ENCODE measurements at places on chromosomes 5 and 9.

- no peak for DNase-seq
Observed at GRCh38 chr5:168985454-168985853, 315.5 kb downstream of the SLIT3 start.

GRCh38 chr9:70551801-70552200 is 137.3 kb upstream of the KLF9 start:
- no peak for DNase-seq

DNA sequence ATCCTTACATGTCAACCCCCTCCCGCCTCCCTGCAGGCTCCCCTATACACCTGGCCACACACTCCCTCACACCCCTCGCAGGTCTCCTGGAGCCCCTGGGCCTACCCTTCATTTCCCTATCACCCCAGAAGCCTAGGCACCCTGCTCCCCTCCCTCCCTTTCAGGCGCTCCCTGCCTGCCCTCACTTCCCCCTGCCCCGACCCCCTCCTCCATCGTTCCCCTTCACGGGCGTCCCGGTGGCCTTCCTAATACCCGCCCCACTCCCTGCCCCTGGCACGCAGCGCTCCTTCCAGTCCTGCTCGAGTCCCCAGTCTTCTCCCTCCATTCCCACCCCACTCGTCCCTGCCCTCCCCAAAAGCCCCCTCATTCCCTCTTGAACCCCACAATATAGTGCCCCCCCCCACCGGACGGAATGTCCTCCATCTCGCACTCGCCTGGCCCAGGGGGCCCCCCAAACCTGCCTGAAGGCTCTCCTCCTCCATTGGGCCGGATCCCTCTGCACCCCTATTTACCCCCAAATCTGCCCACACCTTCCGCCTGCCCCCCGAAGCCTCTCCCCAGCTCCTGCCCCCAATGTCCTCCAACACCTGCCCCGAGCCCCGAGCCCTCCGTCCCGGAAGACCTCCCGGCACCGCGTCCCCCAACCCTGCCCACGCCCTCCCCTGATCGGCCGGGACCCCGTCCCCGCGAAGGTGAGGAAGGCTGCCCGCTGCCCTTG is 746 bp downstream of the STRBP start:
- DNase-seq = no peak

GRCh38 chr9:2655411-2655901 is 33.9 kb downstream of the VLDLR start:
- peak; percentile 96 for DNase-seq

DNA sequence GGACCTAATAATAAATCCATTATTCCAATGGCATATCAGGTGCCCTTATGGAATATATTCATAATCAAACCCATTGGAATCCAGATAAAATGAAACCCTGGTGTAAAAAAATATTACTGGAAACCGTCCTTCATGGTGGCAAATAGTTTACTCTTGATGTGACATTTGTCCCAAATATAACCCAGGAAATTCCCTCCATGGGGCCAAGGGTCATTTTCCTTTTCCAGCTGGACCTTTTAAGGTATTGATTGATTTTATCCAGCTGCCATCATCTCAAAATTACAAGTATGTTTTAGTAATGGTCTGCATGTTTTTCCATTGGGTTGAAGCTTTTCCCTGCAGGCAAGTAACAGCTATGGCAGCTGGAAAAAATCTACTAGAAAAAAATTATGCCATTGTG is 8.4 kb upstream of the UGT3A1 start:
- DNase-seq = no peak

DNA sequence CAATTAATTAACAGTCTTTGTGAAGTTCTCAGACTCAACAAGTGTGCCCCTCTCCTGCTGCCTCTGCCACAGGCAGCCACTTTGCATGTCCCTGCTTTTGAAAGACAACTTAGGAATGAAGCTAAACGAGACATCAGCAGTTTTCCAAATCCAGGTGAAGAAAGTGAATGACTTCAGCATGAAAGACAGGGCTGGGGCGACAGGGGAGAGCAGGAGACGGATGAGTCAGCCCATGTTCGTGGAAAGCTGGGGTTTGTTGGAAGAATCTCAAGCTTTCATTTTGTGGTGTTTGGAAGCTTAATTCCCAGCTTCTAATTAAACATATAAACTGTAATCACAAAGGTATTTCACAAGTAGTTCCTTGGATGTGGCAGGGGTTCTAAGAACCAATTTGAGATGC is 207.8 kb upstream of the MAP3K1 start:
- no peak for DNase-seq

DNA sequence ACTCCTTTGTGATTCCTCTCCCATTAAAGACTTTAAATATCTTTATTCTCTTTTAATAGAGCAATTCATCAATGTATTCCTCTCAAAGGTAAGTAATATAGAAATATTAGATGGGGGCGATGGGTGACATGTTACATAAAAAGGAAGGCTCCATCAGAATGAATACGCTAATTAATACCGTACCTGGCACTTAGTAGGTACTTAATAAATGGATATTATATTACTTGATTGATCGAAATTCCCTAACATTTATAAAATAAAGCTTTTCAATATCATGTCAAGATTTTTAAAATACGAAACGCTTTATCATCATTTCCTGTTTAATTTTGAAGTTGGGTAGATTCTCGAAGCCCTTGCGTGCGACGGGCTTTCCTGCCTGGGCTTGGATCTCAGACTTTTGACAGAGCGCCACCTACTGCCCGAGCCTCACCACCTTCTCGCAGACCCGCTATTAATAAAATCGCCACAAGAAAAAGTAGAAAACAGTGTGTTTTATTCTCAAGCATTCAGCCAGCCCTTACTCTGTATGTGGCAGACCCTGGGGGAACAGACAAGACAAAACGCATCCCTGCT is 99.4 kb downstream of the C5orf15 start:
- peak; percentile 64 for DNase-seq

DNA sequence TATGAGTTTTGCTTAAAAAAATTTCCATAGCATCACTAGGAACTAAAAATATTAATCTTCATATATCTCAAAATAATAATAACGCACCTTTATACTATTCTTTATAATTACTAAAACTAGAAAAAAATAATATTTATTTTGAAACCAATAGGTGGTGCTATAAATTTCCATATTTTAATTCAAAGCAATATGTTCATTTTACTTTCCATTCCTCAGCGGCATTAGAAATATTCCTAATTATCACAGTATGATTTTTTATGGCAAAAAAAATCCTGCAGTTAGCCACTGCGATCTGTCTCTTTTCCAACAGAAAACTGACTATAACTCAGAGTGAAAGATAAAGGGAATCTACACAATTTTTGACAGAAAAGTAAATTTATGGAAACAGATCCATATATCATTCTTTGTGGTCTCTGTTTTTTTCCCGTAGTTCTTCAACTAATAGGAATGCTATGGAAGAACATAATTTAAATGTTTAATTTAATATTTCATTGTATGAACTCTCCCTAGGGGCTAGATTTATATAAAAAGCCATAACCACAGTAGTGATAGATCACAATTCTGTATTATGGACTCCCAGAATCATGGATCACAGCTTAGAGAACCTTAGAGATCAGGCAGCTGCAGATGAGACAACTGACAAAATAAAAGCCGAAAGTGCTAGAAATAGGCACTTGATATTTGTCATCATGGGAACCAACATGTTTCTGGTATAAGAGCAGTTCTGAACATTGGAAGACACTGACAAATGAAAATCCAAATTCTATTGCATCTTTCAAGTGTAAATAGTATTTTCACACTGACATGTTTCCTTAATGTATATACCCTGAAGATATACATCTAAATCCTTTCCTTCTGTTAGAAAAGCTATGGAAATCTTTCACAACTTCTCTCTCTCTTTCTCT is 167.7 kb upstream of the MPDZ start:
- no peak for DNase-seq

DNA sequence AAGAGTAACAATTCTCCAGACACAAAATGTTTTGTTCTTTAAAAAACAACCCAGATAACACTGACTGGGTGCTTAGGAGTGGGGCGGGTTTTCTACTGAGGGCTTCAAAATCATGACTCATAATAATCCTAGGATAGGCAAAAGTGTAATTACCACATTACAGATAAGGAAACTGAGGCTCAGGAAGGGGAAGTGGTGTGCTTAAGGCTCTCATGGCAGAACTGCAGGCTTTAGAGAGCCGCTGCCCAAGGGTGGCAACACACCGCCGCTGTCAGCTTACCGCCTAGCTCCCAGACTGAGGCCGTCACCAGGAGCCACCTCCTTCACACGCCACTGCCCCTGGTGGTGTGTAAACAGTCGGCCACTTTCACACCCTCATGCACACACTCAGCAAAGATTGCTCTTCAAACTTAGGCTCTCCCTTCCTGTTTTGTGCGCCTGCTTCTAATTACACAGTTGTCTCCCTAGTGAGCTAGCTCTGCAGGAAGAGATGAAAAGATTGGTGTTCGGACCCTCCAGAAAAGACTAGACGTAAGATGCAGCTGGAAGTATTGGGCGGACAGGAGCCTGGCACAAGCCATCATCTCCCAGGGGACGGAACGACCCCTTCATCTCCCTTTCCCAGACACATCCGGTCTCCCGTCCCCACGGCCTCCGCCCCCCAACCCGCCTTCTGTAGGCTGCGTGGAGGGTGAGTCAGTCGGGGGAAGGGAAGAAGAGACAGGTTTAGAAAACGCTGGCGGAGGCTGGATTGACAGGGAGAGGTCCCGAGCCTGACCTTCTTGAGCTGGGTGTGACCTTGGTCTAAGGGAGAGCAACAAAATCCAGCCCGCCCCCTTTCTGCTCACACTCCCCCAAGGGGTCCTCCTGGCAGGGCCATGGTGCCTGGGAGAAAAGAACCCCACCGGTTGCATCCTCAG is 162.7 kb downstream of the SYK start:
- DNase-seq = no peak

DNA sequence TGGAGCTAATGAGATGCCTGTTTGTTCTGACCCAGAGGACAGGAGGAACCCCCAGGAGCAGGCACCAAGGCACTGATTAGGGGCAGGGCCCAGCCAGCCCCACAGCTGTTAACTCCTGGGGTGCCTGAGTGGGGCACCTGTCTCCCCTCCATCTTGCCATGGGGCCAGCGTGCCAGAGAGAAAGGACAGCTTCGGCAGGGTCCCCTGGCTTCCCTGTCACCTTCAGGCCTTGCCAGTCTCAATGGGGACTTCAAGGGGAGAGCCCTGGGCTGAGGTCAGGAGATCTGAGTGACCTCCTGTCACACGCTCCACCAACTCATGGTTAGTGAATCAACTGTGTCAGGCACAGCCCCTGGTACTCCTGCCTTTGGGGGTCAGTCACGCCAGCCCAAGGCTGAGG is 152.7 kb upstream of the MVB12B start:
- DNase-seq = no peak

DNA sequence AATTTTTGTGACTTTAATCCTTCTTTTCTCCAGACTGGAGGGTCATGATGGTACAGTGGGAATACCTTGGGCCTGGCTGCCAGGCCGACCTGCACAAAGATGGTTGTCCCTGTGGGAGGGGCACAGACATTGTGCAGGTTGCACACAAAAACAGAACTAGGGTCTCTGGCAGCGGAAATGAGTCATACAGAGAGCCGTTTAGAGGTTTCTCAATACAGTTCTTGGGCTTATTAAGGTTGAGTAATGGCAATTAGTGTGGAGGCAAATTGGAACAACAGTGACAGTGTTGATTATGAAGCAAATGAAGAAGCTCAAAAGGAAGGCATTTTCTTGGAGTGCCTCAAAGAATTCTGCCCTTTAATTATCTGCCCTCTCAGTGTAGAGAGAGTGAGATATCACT is 173.6 kb downstream of the TENT4A start:
- no peak for DNase-seq

DNA sequence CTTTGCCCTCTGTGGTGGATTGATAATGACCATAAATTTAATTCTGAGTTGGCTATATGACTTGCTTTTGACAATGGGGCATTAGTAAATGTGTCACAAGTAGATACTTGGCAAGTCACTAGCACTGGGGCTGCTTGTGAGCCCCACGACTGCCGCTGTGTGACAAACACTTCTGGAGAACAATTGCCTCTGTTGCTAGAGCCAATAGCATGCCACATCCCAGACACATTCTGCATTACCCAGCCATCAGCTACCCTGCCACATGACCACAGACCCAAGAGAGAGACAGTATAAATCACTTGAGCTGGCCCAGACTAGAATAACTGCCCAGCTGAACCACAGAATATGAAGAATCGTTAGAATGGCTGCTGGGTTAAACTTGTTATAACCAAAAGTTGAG is 753.2 kb upstream of the DMAC1 start:
- no peak for DNase-seq

GRCh38 chr5:119614838-119615237 is 14.5 kb upstream of the FAM170A start:
- DNase-seq = no peak

DNA sequence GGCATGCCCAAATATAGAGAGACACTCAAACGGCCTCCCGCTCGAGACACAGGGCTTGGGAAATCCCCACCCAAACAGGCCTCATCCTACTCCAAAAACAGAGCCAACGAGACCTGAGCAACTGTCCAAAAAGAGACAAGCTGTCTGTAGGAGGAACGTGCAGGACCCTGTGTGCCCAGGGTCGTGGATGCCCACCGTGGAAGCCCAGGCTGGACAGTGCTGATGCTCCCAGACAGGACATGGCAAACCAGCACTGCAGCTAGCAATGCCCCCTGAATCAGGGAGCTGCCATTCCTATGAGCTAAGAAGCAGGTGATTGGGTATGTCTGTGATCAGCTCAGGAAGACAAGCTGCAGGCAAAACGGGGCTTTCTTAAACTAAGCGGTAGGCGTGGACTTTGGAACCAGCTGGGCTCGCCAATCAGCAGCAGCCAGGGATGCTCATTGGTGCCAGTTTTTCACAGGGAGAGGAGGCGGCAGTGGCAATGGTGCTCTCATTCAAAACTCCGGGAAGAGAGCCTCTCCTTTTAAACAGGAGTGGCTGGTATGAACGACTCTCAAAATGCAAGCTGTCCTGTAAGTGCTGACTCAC is 113.1 kb upstream of the IRX2 start:
- no peak for DNase-seq
